ENCODE measurements at places on chromosomes 5 and 9.

GRCh38 chr9:123997665-123998277 is 13.8 kb upstream of the LHX2 start:
- no peak for DNase-seq

DNA sequence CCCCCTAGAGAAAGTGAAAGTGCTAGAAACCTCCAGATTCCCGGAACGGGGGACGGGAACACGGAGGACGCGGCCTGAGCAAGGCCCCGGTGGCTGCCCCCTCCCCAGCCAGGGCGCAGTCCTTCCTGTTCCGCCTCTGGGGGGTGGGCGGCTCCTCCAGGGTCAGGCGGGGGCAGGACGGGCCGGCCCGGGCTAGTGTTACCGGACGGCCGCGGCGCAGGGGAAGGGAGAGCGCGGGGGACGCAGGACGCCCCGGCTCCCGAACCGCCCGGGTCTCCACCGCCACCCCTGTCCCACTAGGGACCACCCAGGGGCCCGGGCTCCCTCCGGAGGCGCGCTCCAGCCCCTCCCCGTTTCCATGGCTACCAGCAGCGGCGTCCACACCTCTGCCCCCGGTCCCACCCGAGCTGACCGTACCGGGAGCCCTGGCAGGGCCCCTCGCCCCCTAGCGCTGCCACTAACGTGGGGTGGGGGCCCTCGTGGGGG is 579 bp downstream of the SLC12A7 start:
- DNase-seq, result peak; percentile 59

DNA sequence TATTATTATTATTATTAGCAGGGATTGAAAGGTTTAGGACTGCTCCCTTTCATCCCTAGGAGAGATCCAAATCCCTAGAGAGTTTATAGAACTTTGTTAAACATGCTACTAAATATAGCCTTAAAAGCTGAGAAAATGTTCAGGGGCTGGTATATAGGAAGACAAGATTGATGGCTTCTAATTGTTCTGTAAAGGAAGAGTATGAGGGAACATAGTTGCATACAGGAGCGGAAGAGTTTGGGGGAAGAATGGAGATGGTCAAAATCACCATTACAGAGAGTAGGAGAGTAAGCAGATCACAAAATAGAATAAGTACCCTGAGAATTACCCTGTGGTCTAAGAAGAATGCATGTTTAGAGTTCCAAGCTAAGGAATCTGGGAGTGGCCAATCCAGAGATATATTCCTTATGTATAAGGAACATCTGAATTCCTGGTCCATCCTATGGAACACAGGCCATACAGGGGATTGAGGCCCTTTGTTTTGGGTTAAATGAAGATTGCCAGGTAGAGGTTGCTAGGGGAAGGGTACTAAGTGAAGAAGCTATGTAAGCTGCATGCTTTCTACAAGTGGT is 158.0 kb upstream of the APC start:
- no peak for DNase-seq

GRCh38 chr9:107158321-107158720 is 124.8 kb upstream of the RAD23B start:
- no peak for DNase-seq

- no peak for DNase-seq
These were observed 319.7 kb upstream of the RFX3 start for GRCh38 chr9:3845549-3845948.

DNA sequence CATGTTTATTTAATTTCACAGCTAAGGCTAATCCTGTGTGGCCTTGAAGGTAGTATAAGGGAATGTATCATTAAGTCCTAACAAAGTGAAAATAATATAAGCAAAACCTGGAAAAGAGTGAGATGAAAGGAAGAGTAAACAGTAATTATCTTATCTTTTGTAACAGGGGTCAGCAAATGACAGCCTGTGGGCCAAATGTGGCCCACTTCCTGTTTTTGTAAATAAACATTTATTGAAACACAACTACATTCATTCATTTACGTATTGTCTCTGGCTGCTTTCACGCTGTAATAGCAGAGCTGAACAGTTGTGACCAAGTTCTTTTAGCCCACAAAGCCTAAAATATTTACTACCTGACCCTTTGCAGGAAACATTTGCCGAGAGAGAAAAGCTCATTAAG is 78.4 kb upstream of the HTR4 start:
- DNase-seq, result no peak

GRCh38 chr9:124699575-124699974 is 71.5 kb downstream of the NR6A1 start:
- no peak for DNase-seq

GRCh38 chr5:133523013-133523658 is 89.2 kb downstream of the FSTL4 start:
- no peak for DNase-seq

- DNase-seq, result no peak
These were observed 27.1 kb downstream of the TMEM267 start for GRCh38 chr5:43456556-43456955.

GRCh38 chr5:68653471-68653870 is 437.9 kb downstream of the PIK3R1 start:
- DNase-seq, result no peak

GRCh38 chr9:133641396-133641655 is 5.2 kb downstream of the DBH start:
- DNase-seq, result no peak

DNA sequence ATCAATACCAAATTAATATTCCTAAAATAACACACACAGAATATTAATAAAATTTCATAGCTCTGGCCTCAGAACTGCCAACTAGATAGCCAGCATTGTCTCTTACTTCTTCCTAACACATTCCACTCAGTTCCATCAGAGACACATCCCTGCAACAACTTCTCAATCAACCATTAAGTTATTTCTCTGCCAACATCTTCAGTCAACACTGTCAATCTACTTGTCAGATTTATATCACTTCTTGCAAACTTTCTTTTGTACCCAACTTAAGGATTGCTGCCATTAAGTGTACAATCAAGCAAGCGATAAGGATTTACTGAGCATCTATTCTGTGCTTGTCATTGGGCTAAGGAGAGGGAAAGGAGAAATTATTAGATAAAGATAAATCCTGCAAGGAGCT is 50.8 kb downstream of the PLCXD3 start:
- no peak for DNase-seq

DNA sequence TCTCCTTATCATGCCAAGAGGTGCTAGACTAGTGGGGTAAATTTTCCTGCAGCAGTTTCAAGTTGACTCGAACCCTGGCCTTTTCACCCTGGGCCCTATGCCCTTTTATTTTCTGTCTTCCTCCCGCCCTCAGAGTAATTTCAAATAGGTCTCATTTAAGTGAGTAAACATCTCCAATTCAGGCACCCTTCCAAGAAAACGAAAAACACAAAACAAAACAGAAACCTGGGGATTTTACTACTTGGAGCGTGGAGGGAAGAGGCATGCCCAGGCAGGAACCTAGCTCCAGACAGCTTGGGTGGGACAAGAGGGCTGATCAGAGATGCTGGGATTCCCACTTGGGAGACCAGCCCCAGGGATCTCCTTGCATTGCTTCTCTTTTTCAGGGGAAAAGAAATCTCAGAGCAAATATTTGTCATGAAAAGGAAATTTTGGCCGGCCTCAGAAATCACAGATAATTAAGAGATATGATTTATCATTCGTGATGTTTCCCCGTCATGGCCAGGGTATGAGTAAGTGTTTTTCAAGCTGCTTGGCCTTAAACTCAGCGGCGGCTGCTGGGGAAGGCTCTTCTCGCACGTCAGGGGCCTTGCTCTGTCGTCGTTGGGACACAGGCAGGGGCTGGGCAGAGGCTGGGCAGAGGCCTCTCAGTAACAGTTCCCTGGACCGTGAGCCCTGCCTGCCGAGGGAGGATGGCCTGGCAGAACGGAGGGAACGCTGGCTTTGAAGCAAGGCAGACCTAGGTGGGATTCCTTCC is 248.6 kb upstream of the KLF4 start:
- DNase-seq, result no peak

- DNase-seq, result no peak
These were observed 256.7 kb upstream of the CD180 start for GRCh38 chr5:67453111-67453905.

GRCh38 chr9:95201206-95201605 is 116.3 kb downstream of the FANCC start:
- DNase-seq, result no peak

DNA sequence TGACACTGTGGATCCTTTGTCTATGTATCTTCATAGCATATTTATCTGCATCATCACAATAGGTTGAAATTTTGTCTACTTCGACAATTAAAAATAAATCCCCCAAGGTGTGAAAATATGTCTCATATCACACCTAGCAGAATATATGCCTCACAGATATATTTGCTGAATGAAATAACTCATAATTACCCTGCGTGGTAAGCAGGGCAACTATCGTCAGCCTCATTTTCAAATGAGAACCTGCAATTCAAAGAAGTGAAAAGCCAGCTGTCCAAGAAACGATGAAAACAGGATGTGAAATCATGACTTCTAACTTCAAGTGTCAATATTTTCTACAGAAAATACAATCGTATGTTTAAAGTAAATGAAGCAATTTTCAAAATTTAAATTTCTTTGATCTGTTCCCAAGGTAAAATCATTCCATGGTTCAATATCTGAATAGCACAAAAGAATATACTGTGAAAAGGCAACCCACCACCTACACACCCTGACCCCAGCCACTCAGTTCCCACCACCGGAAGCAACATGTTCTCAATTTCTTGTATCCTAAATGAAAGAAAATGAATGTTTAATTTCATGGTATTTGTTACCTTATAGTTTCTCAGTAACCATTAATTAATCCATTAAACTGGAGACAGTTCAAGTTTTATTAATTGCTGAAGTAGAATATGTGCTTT is 57.1 kb downstream of the TBCA start:
- no peak for DNase-seq

GRCh38 chr9:135082536-135082935 is 4.9 kb upstream of the OLFM1 start:
- DNase-seq, result no peak

GRCh38 chr5:80300125-80300524 is 19.7 kb upstream of the SPZ1 start:
- no peak for DNase-seq

- DNase-seq, result no peak
These were observed 13.7 kb upstream of the DAB2IP start for GRCh38 chr9:121637713-121638220.

- no peak for DNase-seq
These were observed 8.8 kb downstream of the MSX2 start for GRCh38 chr5:174733091-174733690.

GRCh38 chr9:81174023-81174422 is 515.3 kb downstream of the TLE1 start:
- no peak for DNase-seq

GRCh38 chr5:165209101-165209727 is 1703.8 kb downstream of the MAT2B start:
- DNase-seq, result no peak

DNA sequence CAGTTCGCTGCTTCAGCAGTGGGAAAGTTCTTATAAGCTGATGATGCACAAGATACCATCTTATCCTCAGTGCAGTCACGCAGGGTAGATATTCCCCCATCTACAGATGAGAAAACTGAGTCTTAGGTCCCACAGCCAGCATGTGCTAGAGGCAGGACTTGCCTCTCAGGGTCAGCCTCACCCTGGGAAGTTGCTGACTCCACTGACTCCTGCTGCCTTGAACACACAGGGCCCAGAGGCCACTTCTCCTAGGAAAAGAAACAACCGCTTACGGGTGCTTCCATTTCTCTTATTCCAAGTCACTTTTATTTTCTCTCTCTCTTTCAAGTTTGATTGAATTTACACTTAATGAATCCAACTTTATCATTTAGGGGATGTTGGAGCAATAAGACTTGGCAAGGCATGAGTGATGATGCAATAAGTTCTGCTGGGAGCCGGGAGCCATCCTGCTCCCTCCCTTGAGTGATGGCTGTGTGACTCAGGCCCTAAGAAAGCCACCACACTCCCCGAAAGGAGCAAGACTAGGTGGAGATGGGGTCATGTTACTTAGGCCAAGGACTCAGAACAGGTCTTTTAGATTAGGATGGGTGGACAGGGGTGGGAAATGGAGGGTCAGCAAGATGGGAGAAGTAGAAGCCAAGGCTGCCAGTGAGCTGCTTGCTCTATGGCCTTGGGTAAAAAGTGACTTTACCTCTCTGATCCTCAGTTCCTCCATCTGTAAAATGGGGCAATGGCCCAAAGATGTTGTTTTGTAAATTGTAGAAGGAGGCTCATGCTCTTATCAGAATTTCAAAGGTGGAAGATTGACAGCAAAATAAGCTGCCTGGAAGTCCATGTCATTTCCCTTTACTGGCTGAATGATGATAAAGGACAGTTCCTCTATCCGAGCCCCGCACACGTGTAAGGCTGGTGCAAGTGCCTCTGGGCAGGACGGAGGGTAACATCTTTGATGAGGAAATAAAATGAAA is 67.4 kb upstream of the ZNF618 start:
- DNase-seq, result no peak

GRCh38 chr9:109863961-109864360 is 84.0 kb downstream of the PALM2AKAP2 start:
- DNase-seq, result no peak
